ENCODE measurements at places on chromosomes 2 and 18. TPM values are rescaled to one million over a fixed set of nuclear protein-coding genes. Genes with fewer than 3 reads are reported as not detected.

CHCHD5 gene
- total RNA-seq, result 12.0 TPM

ANKRD44 gene
- total RNA-seq, result 115 TPM

ACOXL gene
- total RNA-seq, result not detected

STK36 gene
- 8.1 TPM for total RNA-seq

MARCHF4 gene
- not detected for total RNA-seq

SRD5A2 gene
- total RNA-seq, result not detected

UGT1A3 gene
- not detected for total RNA-seq

RIT2 gene
- not detected for total RNA-seq

ZNF532 gene
- 3.7 TPM for total RNA-seq

GRCh38 chr2:181275643-181276070 is 181.5 kb upstream of the ITGA4 start:
- DNase-seq, result peak; percentile 78

DNA sequence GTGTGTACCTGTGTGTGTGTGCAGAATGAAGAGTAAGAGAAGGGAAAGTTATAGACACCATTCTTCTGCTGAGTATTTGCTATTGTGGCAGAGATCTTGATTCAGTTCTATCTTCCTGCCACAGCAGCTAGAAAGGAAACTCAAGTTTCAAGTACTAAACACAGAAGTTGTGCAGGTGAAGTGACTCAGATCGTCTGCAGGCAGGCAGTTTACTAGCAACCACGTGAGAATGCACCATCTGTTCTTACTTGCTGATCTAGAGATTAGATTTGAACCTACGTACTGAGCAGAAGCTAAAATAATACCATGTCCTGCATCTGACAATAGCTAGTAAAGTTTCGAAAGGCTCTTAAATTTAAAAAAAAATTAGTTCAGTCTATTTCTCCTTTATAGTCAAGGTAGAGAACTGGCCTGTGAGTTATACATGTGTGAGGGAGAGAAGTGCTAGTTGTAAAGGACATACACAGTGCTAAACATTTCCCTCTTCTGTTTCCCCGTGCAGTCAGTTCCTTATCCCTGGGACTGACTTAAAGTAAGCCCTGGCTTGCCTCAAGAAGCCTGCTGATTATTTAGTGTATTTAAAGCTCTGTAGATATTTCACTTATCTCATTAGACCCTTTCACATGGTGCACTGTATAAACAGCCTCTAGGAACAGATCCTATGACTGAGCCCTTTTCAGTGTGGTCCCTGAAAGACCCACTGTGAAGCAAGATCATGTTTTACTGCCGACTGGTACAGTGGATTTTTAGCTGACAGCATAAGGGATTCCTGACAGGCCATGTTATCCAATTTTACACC is 45.0 kb downstream of the SLC38A11 start:
- no peak for DNase-seq

- no peak for DNase-seq
These were observed 5.1 kb downstream of the DLX2 start for GRCh38 chr2:172097557-172098131.

- DNase-seq, result no peak
These were observed 7.9 kb downstream of the MAP3K2 start for GRCh38 chr2:127379712-127380355.

DNA sequence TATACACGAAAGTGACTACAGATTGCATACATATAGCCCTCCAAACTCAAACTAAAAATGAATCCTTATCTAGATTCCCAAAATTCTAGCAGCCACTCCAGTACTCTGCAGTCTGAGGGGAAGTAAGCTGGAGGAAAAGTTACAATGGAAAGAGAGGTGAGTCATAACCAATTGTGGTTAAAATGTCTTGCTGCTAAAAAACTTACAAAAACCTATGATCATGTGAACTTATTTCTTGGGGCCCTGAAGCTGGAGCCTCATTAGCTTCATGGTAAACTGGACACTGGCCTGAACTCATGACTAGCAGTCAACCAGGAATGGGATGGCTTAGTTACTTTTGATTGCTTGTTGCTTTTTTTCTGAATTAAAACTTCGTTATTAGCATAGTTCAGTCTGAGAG is 175.9 kb downstream of the SLC4A3 start:
- DNase-seq, result no peak

GRCh38 chr2:62857139-62857931 is 151.8 kb downstream of the EHBP1 start:
- no peak for DNase-seq

DNA sequence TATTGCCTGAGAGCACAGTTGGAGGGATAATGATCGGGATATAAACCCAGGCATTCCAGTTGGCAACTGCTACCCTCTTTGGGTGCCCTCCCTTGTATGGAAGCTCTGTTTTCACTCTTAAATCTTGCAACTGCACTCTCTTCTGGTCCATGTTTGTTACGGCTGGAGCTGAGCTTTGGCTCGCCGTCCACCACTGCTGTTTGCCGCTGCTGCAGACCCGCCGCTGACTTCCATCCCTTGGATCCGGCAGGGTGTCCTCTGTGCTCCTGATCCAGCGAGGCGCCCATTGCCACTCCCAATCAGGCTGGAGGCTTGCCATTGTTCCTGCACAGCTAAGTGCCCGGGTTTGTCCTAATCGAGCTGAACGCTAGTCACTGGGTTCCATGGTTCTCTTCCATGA is 60.7 kb downstream of the HAUS1 start:
- DNase-seq, result no peak

DNA sequence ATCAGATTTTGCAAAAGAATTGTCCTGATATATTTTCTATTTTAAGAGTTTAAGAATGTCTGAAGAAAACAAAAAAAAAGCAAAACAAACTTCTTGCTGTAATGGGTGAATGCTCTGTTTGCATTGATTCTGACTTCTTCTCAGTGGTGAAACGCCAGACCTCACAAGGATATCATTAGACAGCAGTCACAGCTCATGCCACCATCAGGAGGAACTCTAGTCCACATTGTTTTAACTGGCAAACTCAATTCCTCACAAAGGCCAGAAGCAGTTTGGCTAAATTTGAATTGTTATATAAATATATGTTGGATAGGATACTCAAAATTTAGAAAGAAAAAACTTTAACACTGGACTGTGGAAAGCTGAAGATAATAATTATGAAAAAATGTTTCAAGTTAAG is 89.4 kb downstream of the DOK6 start:
- no peak for DNase-seq

DNA sequence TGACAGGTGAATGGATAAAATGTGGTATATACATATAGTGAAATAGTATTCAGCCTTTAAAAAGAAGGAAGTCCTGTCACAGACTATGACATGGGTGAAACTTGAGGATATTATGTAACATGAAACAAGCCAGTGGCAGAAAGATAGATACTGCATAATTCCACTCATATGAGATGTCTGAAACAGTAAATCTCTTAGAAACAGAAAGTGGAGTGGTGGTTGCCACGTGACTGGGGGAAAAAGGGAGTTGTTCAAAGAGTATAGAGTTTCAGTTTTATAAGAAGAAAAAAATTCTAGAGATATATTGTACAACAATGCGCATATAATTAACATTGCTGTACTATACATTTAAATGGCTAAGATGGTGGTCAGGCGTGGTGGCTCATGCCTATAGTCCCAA is 178.2 kb upstream of the ATP5MC3 start:
- no peak for DNase-seq

- no peak for DNase-seq
These were observed 124.2 kb downstream of the UBE2E3 start for GRCh38 chr2:181104512-181105115.

- DNase-seq, result no peak
These were observed 101.2 kb upstream of the SLC38A11 start for GRCh38 chr2:165056564-165056963.

GRCh38 chr18:10059610-10060468 is 146.0 kb downstream of the VAPA start:
- DNase-seq, result no peak

DNA sequence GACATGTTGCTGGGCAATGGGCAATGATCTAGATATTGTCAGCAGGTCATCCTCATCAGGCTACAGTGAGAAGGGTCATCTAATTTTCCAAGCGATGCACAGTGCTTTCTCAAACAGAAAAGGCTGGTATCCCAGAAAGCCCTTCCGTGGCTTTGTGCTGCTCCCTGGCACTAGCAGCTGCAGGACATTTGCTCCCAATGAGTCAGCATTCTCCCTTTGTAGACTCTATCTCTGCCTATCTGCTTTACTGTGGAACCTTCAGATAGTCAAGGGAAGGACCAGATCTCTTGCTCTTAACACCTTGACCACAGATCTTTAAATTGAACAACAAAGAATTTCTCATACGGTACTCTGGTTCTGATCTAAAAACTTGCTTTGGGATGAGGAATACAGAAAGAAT is 101.4 kb downstream of the CDH2 start:
- no peak for DNase-seq

GRCh38 chr18:77337604-77338003 is 88.0 kb downstream of the GALR1 start:
- no peak for DNase-seq

GRCh38 chr18:37266290-37266689 is 299.3 kb downstream of the CELF4 start:
- DNase-seq, result no peak

- DNase-seq, result no peak
These were observed 855.5 kb upstream of the SALL3 start for GRCh38 chr18:78123926-78124797.

Data from CD8-positive, alpha-beta T cell (primary cell).